ENCODE measurements at places on chromosomes 7 and 10. TPM values are rescaled to one million over a fixed set of nuclear protein-coding genes. Genes with fewer than 3 reads are reported as not detected.

DNA sequence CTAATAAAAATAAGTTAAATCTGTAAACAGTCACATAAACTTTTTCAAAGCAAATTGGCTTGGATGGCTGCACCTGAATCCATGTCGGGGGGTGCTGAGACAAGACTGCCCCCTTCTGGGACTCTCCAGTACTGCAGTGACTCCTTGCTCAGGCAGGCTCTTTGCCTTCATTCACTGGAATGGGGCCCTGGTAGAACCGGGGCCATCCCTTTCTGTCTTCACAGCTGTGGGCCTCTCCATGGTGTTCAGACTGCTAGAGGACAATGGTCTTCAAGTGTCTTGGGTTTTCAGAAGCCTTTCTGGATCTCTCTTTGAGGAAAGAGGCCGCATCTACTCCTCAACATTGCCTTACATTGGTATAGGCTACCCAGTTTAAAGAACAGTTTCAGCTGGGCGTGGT lies 16.1 kb upstream of the IMPDH1 start:
- DNase-seq = no peak

GRCh38 chr7:50142425-50143017 lies 49.5 kb upstream of the ZPBP start:
- DNase-seq = no peak

- no peak for DNase-seq
Measured at GRCh38 chr10:3036155-3037021, 31.0 kb upstream of the PFKP start.

- DNase-seq = no peak
Measured at GRCh38 chr7:154598396-154598795, 404.5 kb downstream of the PAXIP1 start.

- DNase-seq = no peak
Measured at GRCh38 chr10:66095610-66096009, 830.2 kb upstream of the LRRTM3 start.

DNA sequence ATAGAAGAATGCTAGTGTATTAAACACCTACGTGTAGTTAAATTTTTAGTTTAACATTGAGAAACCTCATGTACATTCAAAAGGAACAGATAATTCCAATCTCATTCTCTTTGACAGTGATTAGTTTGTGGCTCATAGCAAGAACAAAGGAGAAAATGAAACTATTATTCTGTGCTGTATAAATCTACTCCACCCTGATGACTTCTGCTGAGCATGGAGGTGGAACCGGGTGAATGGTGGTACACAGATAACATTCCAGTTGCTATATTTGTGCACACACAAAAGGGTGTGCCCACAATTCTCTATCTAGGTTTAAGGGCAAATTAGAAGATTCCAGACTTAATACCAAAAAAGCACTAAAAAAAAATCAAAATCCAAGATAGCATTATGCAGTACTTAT lies 17.0 kb upstream of the RALA start:
- DNase-seq = no peak

DNA sequence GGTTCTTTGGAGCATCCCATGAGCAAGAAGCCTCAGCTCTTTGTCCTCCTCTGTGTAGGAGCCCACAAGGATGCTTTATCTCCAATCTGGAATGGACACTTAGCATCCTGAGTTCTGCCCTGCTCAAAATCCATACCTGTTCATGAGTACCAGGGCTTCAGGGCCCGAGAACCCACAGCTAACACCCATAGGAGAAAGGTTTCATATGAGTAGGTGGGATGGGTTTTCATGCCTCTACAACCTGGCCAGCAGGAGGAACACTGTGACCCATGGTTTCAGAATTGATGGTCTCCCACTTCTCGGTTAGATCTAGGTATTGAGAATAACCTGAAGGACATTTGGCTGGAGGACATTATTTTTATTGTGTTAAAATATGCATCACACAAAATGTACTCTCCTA lies 57.8 kb downstream of the TBXAS1 start:
- no peak for DNase-seq

DNA sequence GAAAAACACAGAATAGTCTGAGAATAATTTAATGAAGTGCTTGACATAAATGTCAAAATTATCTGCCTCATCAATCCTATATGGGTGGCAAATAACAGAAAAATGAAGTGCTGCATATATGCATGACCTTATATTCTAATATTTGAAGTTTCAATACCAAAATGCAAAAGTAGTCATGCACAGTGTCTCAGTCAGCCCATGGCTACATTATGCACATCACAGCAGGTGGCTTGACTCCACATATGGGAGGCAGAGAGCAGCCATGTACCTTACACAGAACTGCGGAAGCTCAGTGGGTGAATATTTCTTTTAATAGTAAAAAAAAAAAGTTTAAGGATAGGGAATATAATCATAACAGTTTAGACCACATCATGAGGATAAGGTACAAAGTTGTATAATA lies 17.4 kb upstream of the LIPN start:
- no peak for DNase-seq

DNA sequence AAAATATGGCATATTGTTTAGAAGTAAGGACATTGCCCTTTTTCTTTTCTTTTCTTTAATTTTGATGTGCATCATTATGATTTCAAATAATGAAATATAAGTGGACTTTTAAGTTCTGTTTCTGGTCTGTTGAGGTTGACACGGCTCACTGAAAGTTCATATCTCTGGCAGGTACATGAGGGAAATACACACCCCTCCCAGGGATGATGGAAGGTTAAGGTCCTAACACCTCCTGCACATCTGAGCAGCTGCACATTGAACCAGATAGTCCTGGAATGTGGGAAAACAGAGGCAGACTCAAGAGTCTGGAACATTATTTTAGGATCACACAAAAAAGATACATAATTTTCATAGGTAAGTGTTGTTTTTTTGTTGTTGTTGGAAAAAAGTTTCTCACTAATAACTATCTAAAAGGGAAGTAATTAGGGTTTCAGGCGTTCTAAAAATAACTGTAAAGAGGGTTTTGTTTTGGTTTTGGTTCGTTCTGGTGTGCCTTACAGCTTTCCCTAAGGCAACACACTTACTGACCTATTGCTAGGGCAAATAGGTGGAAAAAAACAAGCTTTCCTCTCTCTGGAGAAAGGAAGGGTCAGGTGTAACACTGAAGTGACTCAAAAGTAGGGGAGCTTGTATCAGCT lies 201.2 kb upstream of the PRKCQ start:
- no peak for DNase-seq

- DNase-seq = no peak
Measured at GRCh38 chr10:92124616-92125143, 166.2 kb downstream of the CPEB3 start.

The CSGALNACT2 gene
- 68.3 TPM for total RNA-seq

The TFR2 gene
- total RNA-seq = 5.3 TPM

All from occipital lobe (tissue), 3 donors.